ENCODE measurements at places on chromosomes 12 and 14.
A peak's percentile ranks its signal among the peaks of the same experiment; 100 is the strongest.

DNA sequence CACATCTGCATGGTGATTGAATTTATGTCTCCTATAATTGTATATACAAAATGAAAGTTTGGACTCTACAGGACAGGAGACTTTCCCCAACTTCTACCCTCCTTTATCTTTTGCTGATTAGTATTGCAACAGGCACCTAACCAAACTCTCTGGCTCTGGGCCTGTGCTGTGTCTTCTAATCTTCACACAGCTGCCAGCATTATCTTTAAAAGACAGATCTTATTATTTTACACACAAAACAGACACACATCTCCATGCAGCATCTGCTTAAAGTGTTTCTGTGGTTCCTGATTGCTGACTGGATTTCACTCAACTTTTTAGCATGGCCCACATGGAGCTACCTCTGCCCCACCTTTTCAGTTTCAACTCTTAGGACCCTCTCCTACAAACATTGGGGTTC, 154.9 kb upstream of the PELI2 start:
- DNase-seq, result no peak

GRCh38 chr14:56136571-56137452, 18.6 kb downstream of the PELI2 start:
- DNase-seq, result no peak

DNA sequence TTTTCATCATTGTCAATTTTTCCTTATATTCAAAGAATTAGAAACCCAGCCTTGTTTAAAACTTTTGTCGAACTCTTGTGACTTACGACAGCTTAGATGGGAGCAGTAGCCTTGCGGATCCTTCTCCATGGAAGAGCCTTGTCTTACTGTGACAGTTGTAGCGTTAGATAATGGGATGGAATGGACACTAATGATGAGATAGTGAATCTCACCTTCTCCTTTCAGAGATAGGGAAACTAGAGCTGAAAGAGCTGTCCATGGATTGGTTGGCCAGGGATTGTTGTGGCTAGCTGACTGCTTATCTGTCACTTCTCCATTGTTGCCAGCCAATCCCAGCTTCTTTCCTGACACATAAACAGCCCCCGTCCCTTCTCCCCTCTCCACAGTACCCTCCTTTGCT, 59.4 kb downstream of the BHLHE41 start:
- no peak for DNase-seq

DNA sequence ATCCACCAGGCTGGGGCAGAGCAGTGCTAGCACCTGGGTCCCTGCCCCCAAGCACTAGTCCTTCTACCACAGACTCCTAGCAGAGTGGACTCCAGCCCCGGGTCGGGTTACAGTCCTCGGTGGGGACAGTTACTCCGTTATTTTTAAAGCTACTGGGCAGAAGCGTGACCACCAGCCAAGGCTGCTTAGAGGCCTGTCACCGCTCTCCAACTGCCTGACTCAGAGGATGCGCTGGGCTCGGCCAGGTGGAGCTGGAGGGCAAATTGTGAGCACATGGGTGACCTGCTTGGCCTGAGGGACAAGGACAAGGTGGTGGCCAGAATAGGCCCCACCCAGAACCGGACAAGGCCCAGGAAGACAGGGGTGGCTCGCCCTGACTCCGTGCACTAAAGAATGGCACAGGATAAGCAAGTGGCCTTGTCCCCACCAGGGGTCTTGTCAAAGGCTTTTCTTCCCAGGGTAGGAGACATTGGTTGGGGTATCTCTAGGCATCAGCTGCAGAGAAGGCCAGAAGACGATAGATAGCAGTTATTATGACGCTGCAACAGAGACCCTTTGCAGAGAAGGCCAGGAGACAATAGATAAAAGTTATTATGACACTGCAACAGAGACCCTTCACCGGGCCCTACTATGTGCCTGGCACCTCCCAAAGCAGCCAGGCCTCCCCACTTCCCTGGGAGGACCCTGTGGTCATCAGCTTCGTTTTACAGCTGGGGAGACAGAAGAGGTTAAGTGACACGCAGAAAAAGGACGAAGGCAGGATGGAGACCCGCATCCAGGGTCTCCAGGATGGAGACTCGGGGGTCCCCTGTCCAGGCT, 1.6 kb downstream of the ABCB9 start:
- no peak for DNase-seq

DNA sequence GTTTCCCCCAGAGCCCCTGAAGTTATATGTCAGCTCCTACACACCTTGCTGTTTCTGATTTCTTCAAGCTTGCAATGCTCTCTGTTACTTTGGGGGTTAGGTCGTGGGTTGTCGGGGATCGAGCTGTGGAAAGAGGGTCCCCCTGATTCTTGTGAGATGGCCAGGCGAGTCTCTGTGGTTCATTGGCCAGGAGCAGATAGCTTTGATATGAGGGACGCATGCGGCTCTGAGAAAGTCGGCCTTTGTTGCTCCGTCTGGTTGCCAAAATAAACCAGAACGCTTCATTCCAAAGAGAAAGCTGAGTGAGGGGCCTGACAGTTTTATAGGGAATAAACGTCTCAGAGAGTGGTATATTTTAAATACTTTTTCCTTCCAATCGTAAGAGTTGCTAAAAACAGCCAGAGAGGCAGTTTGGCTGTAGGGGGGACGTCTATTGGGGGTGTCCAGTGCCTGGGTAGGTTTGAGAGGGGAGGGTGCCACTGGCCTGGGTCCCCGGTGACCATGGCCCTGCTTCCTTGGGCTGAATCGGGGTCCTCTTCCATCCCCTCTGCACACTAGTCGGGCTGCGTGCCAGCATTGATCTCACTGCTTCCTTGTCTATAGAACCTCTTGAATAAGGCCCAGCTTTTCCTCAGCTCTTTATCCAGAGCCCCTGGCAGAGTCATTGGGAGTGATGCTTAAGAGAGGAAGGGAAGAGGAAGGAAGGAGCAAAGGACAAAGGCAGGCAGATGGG, 18.9 kb downstream of the CCND2 start:
- DNase-seq, result no peak

DNA sequence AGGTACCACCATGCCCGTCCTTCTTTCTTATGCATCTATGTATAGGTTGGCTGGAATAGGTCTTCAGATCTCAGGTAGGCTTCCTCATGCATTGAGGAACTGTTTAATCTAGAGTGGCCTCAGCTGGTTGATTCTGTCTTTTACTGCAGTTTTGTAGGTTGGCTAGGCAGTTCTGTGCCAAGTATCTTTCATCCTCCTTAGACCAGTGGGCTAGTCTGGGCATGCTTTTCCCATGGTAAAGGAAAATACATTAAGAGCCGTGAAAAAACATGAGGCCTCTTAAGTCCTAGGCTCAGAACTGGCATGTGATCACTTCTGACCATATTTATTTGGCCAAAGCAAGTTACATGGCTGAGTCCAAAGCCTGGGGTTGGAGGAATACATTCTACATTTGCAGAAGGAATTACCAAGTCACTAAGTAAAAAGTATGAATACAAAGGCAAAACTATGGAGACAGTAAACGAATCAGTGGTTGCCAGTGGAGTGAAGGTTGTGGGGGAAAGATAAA, 137.3 kb downstream of the WIF1 start:
- DNase-seq, result no peak

DNA sequence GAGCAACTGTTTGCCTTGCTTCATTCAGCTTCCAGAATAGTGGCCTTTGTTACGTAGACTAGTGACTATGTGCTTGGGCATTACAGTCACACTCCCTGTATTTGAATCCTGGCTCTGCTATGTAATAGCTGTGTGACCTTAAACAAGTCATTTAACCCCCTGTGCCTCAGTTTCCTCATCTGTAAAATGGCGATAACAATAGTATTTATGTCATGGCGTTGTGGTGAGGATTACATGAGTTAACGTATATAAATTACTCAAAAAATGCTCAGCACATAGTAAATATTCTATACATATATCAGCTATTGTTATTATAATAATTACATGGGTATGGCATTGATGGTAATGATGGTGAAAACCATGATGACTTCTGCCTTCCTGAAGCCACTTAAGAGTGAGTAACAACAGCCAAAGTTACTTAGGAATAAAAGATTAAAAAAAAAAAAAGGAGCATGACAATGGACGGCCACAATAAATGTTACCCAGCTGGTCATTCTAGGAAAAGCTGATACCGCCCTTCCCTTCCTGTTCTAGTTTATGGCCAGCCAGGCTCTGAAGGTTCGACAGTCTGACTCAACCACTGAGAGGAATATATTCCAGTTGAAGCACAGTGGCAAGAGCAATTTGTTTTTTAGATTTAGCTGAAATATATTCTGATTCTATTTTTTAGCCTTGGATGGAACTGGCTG, 9.9 kb upstream of the ADIPOR2 start:
- DNase-seq, result peak; percentile 18

DNA sequence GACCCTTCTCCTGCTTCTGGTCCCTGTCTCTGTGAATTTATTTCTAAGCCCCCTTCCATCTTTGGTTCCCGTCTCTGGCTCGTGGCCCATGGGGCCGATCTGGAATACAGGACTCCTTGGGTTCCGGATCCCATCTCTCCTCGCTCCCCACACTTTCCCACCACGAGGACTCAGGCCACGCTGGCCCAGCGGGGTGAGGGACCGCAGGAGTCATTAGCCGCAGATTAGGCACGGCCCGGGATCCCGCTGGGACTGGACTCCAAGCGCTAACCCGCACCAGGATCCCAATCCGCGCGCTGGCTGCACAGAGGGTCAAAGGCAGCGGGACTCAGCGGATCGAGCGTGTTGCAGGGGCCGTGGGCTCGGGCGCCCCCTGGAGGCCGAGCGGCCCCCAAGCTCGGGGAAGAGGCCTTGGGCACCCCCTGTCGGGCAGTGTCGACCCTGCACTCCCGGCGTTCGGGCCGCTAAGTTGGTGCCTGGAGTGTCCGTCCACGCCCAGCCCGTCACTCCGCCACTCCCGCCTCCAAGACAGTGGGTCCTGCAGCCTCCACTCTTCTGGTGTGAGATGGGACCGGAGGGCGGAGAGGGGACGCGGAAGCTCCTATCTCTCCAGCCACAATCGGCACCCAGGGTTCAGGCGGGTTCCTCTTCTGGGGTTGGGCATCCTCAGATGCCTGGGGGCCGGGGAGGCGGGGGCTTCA, 9.5 kb downstream of the SHMT2 start:
- DNase-seq, result peak; percentile 73

GRCh38 chr12:106088811-106089485, 49.8 kb downstream of the NUAK1 start:
- DNase-seq, result no peak

Measured in M059J (cell line).